ENCODE measurements at places on chromosomes 1 and 21.

GRCh38 chr21:41429305-41429704 lies 3.3 kb downstream of the MX1 start:
- peaks cover 53% of the 10 kb centered on the region for H3K36me3 ChIP-seq
- H3K4me1 ChIP-seq = peaks cover 75% of the 10 kb centered on the region
- H3K4me3 ChIP-seq = no peak overlapping the region
- DNase-seq = no peak

DNA sequence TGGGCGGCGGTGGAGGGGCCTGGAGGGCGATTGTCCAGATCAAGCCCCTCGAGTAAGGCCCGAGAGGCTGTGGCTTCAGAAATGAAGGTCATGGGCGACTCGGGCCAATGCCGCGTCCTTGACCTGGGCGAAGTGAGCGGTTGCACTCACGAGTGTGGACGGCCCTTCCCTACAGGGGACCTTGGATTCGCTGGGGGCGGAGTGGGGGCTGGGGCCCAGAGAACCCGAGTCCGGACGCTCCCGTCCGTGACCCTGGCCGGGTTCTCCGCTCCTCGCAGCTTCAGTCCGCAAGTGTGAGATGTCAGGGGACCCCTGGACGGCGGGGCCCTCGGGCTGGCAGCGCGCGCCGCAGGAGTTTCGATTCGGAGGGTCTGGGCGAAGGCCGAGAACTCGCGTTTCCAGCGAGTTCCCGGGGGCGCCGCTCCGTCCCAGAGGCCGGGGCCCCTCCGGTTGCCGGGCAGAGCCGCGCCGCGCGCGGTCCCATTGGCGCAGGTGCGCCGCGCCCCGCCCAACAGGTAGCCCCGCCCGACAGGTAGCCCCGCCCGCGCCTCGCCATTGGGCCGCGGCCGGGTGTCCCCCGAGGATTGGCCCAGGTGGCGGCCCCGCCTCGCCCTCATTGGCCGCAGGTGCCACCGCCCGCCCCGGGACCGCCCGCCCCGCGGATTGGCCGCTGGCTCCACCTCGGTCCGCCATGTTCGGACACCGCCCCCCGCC lies at the start of gene PRKCZ:
Gene PRKCZ (plus strand): TSS at position 694 of the 714 bp plus-strand sequence. CDS start 220 bp downstream, outside the sequence.
- no peaks in the 10 kb centered on the region for H3K36me3 ChIP-seq
- peak; percentile 95 for DNase-seq
- peaks cover 31% of the 10 kb centered on the region for H3K4me1 ChIP-seq
- peak within 1 kb of the TSS; percentile 68 for H3K27ac ChIP-seq

GRCh38 chr1:185474440-185475149 lies 157.6 kb upstream of the IVNS1ABP start:
- DNase-seq = no peak
- H3K4me3 ChIP-seq = no peak overlapping the region
- H3K4me1 ChIP-seq = no peaks in the 10 kb centered on the region
- H3K36me3 ChIP-seq = no peaks in the 10 kb centered on the region
- H3K27me3 ChIP-seq = peaks cover 4% of the 10 kb centered on the region

DNA sequence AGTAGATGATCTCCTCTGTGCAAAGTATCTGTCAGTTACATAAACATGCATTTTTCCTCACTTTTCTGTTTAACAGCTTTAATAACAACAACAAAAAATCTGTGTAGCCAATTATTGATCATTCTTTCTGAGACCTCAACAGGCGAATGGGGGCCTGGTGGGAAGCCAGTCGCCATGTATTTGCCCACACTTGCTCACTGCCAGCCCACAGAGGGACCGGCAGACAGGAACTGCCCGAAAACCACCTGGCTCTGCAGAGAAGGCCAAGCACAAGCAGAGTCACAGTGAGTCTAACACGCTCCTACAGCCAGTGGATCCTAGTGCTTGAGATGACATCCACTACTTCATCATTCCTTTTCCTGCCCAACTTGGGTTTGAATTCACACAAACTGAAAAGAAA lies 56.1 kb downstream of the NPHP4 start:
- H3K27me3 ChIP-seq = no peaks in the 10 kb centered on the region
- H3K4me3 ChIP-seq = no peak overlapping the region
- no peaks in the 10 kb centered on the region for H3K4me1 ChIP-seq
- H3K27ac ChIP-seq = no peak overlapping the region

GRCh38 chr1:51691920-51692319 lies 75.0 kb downstream of the OSBPL9 start:
- H3K4me1 ChIP-seq = peaks cover 22% of the 10 kb centered on the region
- H3K36me3 ChIP-seq = no peaks in the 10 kb centered on the region
- no peak overlapping the region for H3K27ac ChIP-seq
- DNase-seq = no peak
- H3K27me3 ChIP-seq = no peaks in the 10 kb centered on the region

DNA sequence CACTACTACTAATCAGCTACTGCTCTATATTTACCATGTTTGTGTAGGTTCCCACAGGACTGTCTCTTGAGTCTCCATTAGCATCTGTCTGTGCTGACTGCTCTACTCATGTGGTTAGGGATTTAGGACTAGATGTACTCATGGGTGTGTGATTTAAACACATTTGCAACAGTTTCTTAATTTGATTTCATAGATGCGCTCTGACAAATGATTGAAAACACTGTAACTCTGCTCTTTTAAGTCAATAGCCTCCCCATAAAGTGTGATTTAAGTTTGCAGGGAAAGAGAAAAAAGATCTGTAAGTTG lies 809.3 kb downstream of the NCAM2 start:
- no peaks in the 10 kb centered on the region for H3K36me3 ChIP-seq
- no peaks in the 10 kb centered on the region for H3K27me3 ChIP-seq
- H3K4me3 ChIP-seq = no peak overlapping the region
- no peaks in the 10 kb centered on the region for H3K4me1 ChIP-seq
- DNase-seq = no peak

DNA sequence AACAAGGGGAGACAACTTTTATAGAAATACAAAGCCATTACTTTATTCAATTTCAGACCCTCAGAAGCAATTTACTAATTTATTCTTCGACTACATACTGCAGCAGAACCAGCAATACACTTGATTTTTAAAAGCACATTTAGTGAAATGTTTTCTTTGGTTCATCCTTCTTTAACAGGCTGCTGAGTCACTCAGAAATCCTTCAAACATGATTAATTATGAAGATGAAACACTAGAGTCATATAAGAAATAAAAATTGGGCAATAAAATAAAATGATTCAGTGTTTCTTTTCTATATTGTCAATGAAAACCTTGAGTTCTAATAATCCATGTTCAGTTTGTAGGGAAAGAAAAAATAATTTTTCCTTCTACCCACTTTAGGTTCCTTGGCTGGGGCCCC lies 47.0 kb downstream of the CHML start:
- H3K36me3 ChIP-seq = peaks cover 71% of the 10 kb centered on the region
- no peak overlapping the region for H3K4me3 ChIP-seq
- H3K27me3 ChIP-seq = no peaks in the 10 kb centered on the region
- peaks cover 50% of the 10 kb centered on the region for H3K4me1 ChIP-seq
- H3K27ac ChIP-seq = peak overlapping the region; percentile 75
- DNase-seq = no peak

- DNase-seq = peak; percentile 86
- peaks cover 2% of the 10 kb centered on the region for H3K27me3 ChIP-seq
- peak within 1 kb of the TSS; percentile 76 for H3K27ac ChIP-seq
- peak within 1 kb of the TSS; percentile 89 for H3K4me3 ChIP-seq
These were observed at the start of gene DYRK3 for GRCh38 chr1:206635080-206635977. DYRK3 (plus strand) TSS chr1:206635536; CDS start chr1:206635704, 168 bp downstream.

- peaks cover 8% of the 10 kb centered on the region for H3K4me1 ChIP-seq
- no peak for DNase-seq
- peaks cover under 1% of the 10 kb centered on the region for H3K27me3 ChIP-seq
- peaks cover 4% of the 10 kb centered on the region for H3K36me3 ChIP-seq
- no peak overlapping the region for H3K27ac ChIP-seq
These were observed 17.7 kb downstream of the CD1E start for GRCh38 chr1:158371188-158371953.

DNA sequence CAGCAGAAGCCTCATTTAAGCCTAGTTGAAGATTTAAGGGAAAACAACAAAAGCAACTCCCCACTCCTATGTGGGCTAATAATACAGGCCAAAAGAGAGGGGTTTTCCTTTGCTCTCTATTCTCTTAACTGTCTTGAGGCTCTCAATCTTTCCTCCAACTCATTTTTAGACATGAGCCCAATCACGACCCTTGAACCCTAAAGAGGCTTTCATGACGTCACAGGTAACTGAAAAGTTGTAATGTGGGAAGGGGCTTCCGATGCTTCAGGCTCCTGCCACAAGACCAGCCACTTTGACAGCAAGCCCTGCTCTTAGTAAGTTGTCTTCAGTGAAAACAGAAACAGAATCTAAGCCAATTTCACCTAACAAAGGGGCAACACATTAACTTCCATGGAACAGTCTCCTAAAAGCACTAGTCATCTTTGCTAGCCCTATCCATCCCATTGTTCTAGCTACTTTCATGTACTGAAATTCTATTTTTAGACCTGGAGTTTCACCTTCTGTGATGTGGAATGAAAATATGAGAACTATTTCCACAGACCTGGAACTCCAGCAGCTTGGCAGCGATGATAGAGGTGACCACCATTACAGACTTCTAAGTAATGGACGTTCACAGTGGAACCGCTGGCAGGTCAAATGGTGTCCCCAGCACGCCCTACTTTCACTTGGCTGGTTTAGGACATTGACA lies 36.3 kb downstream of the GPR161 start:
- peaks cover 7% of the 10 kb centered on the region for H3K27me3 ChIP-seq
- DNase-seq = no peak
- no peak overlapping the region for H3K27ac ChIP-seq

GRCh38 chr1:203048555-203049051 lies 22.3 kb downstream of the PPFIA4 start:
- no peaks in the 10 kb centered on the region for H3K4me1 ChIP-seq
- H3K27me3 ChIP-seq = peaks cover 23% of the 10 kb centered on the region
- H3K36me3 ChIP-seq = no peaks in the 10 kb centered on the region
- no peak for DNase-seq

DNA sequence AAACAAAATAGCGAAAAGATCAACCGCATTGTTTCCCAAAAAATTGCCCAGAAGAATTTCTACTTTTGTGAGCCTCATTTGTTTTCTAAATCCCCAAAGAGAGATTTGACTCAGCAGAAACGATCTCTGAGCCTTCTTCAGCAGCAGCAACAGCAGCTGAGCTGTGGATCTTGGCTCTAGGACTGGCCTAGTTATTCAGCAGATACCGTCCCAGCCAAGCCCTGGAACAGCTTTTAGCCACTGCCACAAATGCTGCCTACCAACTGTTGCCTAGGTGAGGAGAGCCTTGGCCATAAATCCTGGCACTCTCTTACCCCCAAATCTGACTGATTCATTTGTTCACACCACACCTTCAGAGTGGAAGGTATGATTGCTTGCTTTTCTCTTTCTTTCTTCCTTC lies 320.1 kb downstream of the TGFB2 start:
- H3K27ac ChIP-seq = no peak overlapping the region
- H3K4me3 ChIP-seq = no peak overlapping the region
- no peak for DNase-seq
- no peaks in the 10 kb centered on the region for H3K4me1 ChIP-seq
- no peaks in the 10 kb centered on the region for H3K27me3 ChIP-seq

DNA sequence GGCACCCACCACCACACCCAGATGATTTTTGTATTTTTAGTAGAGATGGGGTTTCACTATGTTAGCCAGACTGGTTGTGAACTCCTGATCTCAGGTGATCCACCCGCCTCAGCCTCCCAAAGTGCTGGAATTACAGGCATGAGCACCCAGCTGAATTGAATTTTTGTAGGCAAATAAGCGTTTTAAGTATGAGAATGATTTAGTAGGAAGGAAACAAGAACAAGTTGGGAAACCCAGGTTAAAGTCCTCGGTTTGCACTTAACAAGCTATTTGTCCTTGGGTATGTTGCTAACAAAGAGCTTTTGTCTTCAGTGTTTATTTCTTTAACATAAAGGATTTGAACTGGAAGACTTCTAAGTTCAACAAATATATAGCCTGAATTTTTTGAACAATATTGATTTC lies 23.9 kb downstream of the BTF3L4 start:
- H3K27me3 ChIP-seq = no peaks in the 10 kb centered on the region
- no peaks in the 10 kb centered on the region for H3K4me1 ChIP-seq
- no peak overlapping the region for H3K27ac ChIP-seq
- DNase-seq = no peak
- peaks cover 47% of the 10 kb centered on the region for H3K36me3 ChIP-seq

DNA sequence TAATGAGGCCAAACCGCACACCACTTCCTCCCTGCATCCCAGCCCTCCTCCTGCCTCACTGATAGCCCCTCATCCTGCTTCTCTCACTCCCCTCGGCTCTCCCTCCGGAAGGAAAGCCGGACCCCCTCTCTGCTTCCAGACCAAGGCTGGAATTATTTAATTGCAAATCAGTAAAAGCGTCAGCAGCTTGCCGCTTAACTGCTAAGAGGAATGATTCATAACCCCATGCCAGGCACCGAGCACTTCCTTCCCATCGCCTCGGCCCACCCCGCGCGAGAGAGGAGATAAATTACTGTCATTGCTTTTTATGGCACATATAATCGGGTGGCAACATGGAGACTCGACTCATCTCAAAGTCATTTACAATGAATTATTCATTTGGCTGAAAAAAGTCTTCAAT lies 77.3 kb downstream of the UBIAD1 start:
- no peak for DNase-seq
- no peak overlapping the region for H3K4me3 ChIP-seq
- no peak overlapping the region for H3K27ac ChIP-seq
- peaks cover 6% of the 10 kb centered on the region for H3K4me1 ChIP-seq
- peaks cover 14% of the 10 kb centered on the region for H3K27me3 ChIP-seq

- H3K27me3 ChIP-seq = no peaks in the 10 kb centered on the region
- no peak overlapping the region for H3K4me3 ChIP-seq
- H3K36me3 ChIP-seq = no peaks in the 10 kb centered on the region
- H3K4me1 ChIP-seq = peaks cover 55% of the 10 kb centered on the region
These were observed 11.7 kb upstream of the FCMR start for GRCh38 chr1:206933333-206933945.

DNA sequence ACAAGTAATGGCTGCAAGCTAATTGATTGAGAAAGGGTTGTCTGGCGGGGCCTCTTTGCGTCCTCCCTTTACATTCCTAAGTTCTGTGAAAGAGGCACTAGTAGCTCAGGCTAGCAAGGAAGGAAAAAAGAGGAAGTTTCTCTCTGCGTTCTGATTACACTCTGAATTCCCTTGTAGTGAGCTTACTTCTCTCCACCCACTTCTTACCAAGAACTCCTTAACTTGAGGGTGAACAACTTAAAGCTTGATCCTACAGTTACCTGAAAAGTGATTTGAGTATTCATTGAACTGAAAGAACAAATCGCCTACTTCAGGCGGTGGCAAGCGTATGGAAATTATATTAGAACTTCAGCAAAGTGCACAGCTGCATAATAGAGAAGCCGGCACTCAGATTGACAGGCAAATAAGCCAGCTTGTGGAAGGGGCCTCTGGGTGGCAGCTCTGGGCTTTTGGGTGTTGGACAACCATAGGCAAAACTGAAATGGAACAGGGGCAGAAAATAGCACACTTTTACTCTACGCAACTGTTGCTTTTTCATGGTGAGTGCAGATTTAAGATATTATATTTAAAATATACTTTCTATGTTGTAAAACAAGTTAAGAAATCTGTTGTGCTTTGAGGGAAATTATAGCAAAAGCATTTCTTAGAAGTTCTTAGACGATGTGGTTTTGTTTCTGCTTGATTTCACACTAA lies 464.5 kb downstream of the USP25 start:
- peak overlapping the region; percentile 39 for H3K4me3 ChIP-seq
- peaks cover 12% of the 10 kb centered on the region for H3K4me1 ChIP-seq
- no peaks in the 10 kb centered on the region for H3K36me3 ChIP-seq
- DNase-seq = no peak
- H3K27me3 ChIP-seq = no peaks in the 10 kb centered on the region
- no peak overlapping the region for H3K27ac ChIP-seq

Data from activated B cell treated with CpG ODN at 0.5 μM for 24 hours (primary cell).